ENCODE measurements at places on chromosomes 7 and 10. TPM values are rescaled to one million over a fixed set of nuclear protein-coding genes. Genes with fewer than 3 reads are reported as not detected.

GRCh38 chr7:33354201-33354600, 224.8 kb downstream of the BBS9 start:
- no peak for DNase-seq

GRCh38 chr10:73780966-73781365, 882 bp upstream of the CHCHD1 start:
- DNase-seq = no peak

DNA sequence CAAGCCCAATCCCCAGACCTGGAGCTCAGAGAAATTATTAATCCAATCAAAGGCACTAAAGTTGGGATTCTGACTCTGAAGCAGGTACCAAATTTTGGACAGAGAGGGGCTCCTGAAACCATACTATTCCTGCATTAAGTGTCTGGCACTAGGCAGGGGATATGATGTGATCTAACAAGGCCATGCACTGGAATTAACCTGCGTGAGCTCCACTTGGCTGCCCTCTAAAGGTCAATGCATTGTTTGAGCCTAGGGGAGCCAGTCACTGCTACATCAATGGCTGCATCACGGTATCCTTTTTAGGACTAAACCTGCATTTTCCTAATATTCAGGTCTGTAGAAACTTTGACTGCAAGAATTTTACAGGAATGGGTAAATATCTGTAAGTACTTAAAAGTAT, 42.1 kb downstream of the ST8SIA6 start:
- no peak for DNase-seq

Gene CHST3
- total RNA-seq = not detected

DNA sequence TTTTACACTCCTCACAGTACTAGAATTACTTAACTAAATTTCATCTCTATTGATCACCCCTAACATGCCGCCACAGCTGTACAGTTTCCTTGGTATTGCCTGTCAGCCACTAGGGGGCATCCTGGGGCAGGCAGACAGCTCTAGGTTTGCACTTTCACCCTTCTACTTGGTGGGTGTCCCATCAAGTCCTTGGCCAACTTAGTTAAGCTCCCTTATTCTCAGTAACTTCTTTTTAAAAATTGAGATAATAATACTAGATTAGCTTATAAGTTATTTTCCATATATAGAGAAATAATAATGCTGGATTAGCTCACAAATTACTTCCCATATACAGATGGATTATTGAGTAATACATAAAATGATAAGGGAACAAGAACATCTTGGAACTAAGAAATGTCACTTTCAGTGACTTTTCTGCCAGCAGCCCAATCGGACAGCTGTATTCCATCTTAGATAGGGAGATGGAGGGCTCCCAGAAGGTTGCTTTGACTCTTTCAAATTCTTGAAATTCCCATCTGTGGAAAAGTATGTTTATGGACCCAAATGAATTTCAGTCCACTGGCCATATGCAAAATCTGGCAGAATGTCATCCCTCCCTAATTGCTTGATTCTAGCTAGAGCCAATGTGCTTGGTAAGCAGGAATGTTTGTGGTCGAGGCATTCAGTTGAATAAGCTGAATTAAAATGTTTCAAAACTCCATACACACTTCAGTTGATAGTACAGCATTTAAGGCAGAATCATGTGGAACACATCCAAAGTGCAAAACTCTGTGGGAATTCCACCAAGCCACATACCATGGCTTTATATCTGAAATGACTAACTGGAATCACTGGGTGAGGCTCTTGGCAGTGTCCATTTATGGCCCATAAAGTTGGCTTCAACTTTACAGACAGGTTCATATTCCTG, 309.7 kb downstream of the CSTF2T start:
- no peak for DNase-seq

GRCh38 chr10:27716521-27716920, 29.1 kb downstream of the MKX start:
- DNase-seq = no peak

DNA sequence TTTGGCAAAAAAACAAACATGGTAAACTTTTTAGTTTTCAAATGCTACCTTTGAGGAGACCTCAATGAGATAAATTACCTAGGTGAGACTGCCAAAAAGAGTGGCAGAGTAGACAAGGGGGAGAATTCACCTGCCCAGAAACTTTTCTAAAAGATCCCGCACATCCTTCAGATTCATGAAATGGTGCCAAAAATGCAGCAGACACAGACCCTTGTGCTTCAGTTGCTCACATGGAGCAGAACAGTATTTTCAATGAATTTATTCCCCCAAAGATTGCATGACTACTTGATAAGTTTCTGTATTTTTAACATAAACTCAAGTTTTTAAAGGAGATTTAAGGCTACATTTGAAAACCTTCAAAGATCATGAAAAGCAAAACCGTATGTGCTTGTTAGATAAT, 270.0 kb downstream of the TRIL start:
- no peak for DNase-seq

Data from activated B cell treated with CpG ODN at 0.5 μM for 24 hours (primary cell).